HS-5 (cell line): ENCODE measurements at places on chromosomes 3 and 15.
A peak's percentile ranks its signal among the peaks of the same experiment; 100 is the strongest.

- DNase-seq = no peak
These were observed 69.8 kb downstream of the SQOR start for GRCh38 chr15:45704329-45705249.

GRCh38 chr3:94927175-94927574 is 864.3 kb downstream of the NSUN3 start:
- DNase-seq = no peak

DNA sequence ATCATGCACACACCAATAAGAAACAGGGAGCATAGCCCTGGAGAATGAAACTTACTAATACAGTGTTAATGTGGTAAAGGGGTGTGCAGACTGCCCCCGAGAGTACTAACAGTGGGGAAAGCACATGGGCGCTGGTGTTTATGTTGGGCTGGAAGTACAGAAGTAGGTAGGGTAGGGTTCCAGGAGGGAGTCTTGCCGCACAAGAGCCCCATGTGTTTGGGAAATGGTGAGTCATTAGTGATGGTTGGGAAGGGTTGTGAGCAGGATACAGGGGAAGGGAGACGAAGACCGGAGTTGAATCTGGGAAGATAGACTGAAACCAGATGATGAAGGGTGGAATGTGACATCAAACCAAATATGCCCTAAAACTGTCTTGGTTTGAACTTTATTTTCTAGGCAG is 117.1 kb downstream of the THSD4 start:
- no peak for DNase-seq

- no peak for DNase-seq
These were observed 238.7 kb downstream of the TBL1XR1 start for GRCh38 chr3:176958560-176958959.

GRCh38 chr3:194051366-194052149 is 84.4 kb upstream of the HES1 start:
- no peak for DNase-seq

DNA sequence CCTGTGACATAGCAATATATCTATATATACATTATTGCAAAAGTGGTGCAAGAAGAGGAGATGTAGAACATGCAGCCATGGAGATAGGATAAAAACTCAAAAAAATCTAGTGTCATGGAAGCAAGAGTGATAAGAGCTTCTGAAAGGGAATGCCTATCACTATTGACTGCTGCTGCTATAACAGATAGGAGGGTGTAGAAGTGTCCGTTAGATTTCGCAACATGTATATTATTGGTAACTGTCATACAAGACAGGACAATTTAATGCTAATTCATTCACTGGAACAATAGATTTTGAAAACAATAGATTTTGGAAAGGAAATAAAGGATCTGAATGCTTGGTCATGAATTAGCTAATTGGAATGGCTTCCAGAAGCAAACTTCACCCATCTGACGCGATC is 224.5 kb downstream of the ZNF385D start:
- DNase-seq = no peak

- DNase-seq = no peak
These were observed 36.5 kb upstream of the NPHP3 start for GRCh38 chr3:132758740-132759139.

DNA sequence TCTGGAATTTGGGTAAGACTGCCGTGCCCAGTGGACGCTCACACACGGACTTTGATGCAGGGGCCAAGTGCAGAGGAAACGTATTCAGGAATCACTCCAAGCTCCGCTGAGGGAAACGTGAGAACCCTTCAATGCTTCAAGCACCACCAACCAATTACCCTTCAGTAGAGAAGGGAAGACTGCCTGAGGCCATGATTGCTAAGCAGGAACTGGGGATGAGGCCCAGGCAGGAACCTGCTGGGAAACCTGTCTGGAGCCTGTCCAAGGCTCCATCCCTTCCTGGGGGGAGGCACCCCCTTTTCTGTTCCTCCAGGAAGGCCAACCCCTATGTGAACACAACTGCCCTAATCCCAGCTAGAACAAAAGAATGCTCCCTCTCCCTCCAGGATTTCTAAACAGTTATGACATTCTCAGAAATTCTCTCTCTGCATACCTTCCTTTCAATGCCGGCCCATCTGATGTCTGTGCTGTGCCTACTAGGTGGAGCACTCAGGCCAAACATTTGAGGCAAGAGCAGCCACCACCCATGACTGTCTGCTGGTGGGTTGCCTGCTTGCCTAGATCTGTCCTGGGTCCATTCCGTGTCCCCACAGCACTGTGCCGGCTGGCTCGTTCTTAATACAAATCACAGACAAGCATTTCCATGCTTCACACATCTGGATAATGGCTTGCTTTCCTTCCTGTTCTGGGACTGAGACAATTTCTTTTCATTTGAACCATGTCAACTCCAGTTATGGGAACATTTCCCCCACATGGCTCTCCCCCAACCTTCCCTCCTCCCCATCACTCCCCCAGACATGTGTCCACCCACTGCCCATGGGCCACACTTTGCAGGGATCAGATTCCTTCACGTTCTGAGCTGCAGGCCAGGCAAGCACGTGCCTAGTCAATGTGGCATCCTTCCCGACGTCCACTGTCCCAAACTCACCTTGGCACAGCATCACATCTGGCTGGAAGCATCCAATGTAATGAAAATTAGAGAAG is 149.4 kb downstream of the ADAMTS17 start:
- no peak for DNase-seq

GRCh38 chr3:178525251-178525650 is 11.0 kb upstream of the KCNMB2 start:
- DNase-seq = no peak

DNA sequence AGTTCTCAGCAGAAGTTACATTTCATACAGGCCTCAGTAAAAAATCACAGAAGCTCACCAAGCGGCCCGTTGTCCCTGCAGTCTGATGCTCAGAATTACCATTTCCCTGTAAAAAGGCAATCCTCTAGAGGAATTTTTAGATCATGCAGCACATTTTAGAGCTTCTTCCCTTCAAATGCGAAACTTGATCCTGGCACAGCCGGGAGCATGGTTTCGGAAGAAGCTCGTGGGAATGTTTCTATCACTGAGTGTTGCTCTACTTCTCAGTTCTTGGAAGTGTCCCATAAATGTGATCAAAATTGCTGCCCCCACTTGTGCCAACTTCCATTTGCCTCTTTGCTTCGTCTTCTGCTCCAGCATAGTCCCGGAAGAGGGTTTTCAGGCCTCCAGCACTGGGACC is 3.8 kb upstream of the H1-8 start:
- no peak for DNase-seq

DNA sequence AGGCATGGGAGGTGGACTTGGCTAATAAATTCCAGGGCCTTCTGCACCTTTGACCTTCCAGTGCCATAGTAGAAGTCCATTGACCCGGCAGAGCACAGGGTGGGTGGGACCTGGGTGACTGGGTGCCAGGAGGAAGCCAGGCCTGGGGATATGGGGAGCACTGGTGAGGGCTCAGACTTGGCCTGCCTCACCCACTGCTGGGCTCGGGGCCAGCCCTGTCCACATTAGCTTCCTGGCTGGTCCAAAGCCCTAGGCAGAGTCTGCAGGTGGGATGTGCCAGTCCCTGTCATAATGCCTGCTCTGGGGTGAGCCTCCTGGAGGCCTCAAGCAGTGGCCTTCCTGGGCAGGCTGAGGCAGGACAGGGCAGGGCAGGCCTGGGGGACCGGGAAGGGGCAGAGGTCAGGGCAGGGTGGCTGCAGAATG is 38.1 kb upstream of the CHRNB4 start:
- no peak for DNase-seq

- no peak for DNase-seq
These were observed 121.4 kb downstream of the OCA2 start for GRCh38 chr15:27977696-27978095.

DNA sequence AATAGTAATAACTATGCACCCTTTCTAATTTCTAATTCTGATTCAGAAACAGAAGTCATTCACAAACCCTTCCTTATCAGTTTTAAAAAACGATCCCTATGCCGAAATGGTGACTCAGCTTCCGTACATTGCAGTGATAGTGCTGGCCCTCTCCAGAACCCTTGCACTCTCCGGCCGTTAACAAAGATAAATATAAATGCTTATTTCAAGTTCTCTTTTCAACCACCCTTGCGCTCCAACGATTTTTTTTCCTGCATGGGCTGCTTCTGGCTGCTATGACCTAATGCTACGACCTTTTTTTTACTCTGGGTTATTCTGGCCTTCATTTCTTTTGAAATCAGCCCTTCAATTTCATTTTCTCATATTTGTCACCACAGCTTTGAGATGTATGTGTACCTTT is 646.2 kb downstream of the NTRK3 start:
- no peak for DNase-seq

DNA sequence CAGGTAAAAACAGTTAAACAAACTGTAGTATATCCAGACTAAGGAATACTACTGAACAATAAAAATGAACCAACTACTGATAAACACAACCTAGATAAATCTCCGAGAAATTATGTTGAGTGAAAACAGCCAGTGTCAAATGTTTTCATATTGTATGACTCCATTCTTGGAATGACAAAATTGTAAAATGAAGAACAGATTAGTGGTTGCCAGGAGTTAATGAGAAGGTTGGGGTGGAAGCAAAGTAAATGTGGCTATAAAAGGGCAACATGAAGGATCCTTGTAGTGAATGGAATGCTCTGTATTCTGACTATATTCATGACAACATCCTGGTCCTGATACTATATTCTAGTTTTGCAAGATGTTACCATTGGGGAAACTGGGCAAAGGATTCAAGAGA is 27.5 kb upstream of the ACKR4 start:
- no peak for DNase-seq

- DNase-seq = no peak
These were observed 16.3 kb downstream of the ITIH3 start for GRCh38 chr3:52810923-52811322.

DNA sequence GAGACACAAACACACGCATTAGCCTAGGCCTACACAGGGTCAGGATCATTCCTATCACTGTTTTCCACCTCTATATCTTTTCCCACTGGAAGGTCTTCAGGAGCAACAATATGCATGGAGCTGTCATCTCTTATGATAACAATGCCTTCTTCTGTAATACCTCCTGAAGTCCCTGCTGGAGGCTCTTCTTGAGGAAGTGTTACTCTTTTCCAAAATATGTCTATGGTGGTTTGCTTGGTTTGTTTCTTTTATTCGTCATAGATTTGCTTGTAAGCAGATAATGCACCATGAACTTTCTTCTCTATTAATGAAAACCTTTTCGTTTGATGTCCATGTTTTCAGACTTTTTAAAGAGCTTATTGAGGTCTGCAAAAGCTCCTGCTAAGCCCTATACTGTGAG is 109.3 kb downstream of the GMPS start:
- DNase-seq = no peak

DNA sequence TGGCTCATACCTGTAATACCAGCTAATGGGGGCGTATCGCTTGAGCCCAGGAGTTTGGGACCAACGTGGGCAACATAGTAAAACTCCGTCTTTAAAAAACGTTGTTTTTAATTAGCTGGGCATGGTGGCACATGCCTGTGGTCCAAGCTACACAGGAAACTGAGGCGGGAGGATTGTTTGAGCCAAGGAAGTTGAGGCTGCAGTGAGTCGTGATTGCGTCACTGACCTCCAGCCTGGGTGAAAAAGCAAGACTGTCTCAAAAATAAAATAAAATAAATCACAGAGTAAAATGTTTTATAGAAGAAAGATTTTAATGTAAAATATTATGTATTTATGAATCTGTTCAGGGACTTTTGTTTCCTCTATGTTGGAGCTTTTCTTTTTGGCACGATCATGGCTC is 15.3 kb upstream of the STRIT1 start:
- DNase-seq = peak; percentile 36

DNA sequence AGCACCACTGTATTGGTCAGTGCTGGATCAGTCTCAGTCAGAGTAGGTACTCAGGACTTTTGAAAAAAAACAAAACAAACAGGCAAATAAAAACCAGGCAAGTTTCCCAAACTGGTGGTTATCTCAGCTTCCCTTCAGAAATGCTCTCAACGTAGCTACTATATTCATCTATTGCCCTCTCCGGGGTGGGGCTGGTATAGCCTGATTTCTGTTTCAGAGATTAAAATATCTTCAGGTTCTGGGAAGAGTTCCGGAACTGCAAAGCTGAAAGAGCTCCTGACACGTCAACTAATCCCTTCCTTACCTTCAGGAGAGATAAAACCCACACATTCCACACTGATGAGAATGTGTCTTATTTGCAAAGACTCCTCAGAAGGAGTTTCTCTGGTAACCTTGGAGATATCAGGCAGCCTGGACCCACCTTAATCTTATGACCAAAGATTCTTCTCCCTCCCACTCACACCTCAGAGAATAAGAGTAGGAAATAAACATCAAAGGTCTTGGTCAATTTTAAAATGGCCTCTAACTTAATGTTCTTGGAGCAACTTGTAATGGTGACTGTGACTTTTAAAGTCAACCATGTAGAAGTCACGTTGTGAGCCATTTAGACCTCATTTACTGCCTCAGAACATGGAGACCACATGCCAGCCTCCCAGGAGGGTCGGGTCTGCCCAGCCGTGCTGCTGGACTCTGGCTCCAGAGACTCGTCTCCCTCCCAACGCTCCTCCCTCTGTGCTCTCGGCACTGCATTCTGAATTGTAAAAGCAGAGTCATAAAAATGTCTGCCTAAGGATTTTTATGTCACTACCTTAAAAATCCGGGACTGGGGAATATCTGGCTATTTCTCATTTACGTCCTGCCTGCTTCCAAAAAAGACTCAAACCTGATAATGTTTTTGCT is 53.8 kb downstream of the CDCP1 start:
- DNase-seq = peak; percentile 64
